ENCODE measurements at places on chromosomes 2 and 18.

- no peak overlapping the region for H3K27ac ChIP-seq
- H3K4me3 ChIP-seq, result no peak overlapping the region
- DNase-seq, result no peak
- H3K4me1 ChIP-seq, result no peaks in the 10 kb centered on the region
- no peaks in the 10 kb centered on the region for H3K27me3 ChIP-seq
Measured at GRCh38 chr2:79984476-79984875, 320.1 kb downstream of the LRRTM1 start.

DNA sequence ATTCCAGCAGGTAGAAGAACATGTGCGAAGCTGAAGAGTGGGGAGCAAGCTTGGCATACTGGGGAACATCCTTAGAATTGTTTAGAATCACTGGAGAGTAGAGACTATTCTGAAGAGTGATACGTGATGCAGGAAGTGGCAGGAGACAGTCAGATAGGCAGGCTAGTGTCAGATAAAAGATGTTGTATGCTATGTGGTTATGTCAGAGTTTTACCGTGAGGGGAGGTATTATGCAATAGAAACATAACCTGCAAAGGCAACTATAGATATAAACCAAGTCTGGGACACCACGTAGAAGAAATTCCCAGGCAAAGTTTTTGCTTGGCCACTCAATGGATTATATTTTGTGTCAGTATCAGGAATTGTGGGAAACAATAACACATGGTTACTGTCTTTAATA, 62.0 kb upstream of the ZSWIM2 start:
- no peaks in the 10 kb centered on the region for H3K36me3 ChIP-seq
- no peak overlapping the region for H3K27ac ChIP-seq
- no peaks in the 10 kb centered on the region for H3K27me3 ChIP-seq
- H3K4me1 ChIP-seq, result no peaks in the 10 kb centered on the region
- no peak for DNase-seq

DNA sequence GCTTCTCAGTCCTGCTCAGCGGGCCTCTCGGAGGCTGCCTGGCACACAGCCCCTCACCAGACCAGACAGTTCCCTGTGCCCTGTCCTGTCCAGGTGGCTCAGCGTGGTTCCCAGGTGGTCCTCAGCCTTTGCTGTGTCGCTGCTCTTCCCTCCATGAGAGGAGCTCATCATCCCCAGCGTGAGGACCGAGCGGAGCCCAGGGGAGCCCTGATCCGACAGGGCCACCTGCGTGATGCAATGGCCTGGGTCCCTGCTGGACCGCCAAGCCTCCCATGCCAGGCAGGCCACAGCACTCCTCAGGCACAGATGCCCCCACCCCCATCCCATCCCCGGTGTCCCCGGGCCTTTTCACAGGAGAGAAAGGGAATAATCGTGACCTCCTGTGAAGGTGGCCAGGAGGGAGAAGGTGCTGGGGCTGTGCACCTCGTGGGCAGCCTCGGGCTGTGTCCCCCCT, 4.3 kb downstream of the GPC1 start:
- H3K36me3 ChIP-seq, result no peaks in the 10 kb centered on the region
- H3K4me1 ChIP-seq, result no peaks in the 10 kb centered on the region
- no peak for DNase-seq
- no peak overlapping the region for H3K27ac ChIP-seq

GRCh38 chr18:71831039-71831438, 713.1 kb downstream of the CBLN2 start:
- no peaks in the 10 kb centered on the region for H3K36me3 ChIP-seq
- no peak for DNase-seq
- H3K27me3 ChIP-seq, result no peaks in the 10 kb centered on the region
- no peaks in the 10 kb centered on the region for H3K4me1 ChIP-seq
- no peak overlapping the region for H3K4me3 ChIP-seq

- no peaks in the 10 kb centered on the region for H3K4me1 ChIP-seq
- H3K36me3 ChIP-seq, result no peaks in the 10 kb centered on the region
- H3K4me3 ChIP-seq, result no peak overlapping the region
- no peak overlapping the region for H3K27ac ChIP-seq
- no peaks in the 10 kb centered on the region for H3K27me3 ChIP-seq
- DNase-seq, result no peak
Measured at GRCh38 chr2:161766334-161766733, 142.1 kb downstream of the SLC4A10 start.

DNA sequence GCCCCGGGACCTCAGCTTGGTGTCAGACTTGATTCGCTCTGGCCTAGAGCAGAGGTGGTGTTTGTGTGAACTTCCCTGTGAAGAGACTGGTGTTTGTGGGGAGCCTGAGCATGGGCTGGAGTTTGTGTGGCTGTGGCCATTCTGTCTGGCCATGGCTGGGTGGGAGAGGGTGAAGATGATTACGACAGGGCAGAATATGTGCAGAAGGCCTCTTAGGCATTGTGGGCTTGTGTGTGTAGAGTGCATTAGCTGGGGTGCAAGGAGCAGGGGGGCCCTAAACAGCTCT, 10.5 kb downstream of the OBSL1 start:
- H3K4me1 ChIP-seq, result peaks cover 24% of the 10 kb centered on the region
- DNase-seq, result no peak
- H3K36me3 ChIP-seq, result peaks cover 29% of the 10 kb centered on the region

DNA sequence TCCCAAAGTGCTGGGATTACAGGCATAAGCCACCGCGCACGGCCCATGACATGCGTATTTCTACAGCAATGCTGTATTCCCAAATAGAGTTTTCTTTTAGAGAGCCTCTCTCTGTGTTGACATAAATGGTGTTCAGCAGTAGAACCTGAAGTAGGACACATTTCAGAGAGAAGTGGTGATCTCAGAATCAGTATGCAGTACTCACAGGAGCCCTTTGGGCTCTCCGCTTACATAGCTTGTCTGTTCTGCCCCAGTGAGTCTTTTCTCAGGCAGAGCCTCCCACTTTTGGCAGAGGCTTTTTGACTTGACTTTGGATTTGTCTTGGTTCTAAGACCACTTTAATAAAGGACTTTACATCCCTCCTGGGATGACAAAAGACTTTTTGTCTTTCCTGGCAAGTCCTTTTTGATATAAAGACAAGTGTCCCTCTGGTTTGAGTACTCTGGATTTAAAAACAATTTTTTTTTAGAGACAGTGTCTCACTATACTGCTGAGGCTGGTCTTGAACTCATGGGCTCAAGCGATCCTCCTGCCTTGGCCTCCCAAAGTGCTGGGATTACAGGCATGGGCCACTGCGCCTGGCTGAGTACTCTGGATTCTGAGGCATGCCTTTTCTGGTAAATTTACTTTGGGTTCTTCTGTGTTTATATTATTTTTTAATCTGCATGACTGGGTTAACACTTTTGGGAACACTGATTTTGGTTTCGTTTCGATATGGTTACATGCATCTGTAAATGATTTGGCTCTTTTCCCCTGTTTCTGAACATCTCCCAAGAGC, 113.3 kb downstream of the SMAD2 start:
- peak overlapping the region; percentile 52 for H3K4me3 ChIP-seq
- H3K4me1 ChIP-seq, result peaks cover 12% of the 10 kb centered on the region
- DNase-seq, result no peak
- no peaks in the 10 kb centered on the region for H3K27me3 ChIP-seq

- H3K4me3 ChIP-seq, result no peak overlapping the region
- no peaks in the 10 kb centered on the region for H3K36me3 ChIP-seq
- H3K27ac ChIP-seq, result no peak overlapping the region
Measured at GRCh38 chr2:72889991-72890390, 2.8 kb downstream of the SPR start.

- no peaks in the 10 kb centered on the region for H3K27me3 ChIP-seq
- no peak overlapping the region for H3K4me3 ChIP-seq
- H3K27ac ChIP-seq, result no peak overlapping the region
- H3K4me1 ChIP-seq, result no peaks in the 10 kb centered on the region
- DNase-seq, result no peak
Measured at GRCh38 chr2:3547915-3548314, 10.2 kb downstream of the RNASEH1 start.

DNA sequence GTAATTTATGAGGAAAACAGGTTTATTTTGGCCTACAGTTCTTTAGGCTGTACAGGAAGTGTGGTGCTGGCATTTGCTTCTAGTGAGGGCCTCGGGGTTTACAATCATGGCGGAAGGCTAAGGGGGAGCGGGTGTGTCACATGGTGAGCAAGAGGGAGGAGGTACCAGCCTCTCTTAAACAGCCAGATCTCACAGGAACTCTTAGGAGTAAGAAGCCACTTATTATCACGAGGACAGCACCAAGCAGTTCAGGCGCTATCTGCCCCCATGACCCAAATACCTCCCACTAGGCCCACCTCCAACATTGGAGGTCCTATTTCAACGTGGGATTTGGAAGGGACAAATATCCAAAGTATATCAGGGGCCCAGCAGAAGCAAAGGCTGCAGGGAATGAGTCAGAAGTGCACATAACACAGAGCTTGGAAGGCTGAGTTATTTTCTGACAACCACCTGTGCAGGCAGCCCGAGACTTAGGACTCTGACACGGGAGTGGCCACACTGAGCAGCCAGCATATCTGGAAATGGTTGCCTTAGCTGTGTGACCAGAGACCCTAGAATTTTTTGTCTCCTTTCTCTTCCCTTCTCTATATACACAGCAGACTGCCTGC, 170.9 kb downstream of the PRPF40A start:
- no peak for DNase-seq
- H3K4me1 ChIP-seq, result no peaks in the 10 kb centered on the region
- no peak overlapping the region for H3K4me3 ChIP-seq
- no peaks in the 10 kb centered on the region for H3K27me3 ChIP-seq

GRCh38 chr18:34787931-34788532, 77.9 kb downstream of the DTNA start:
- H3K4me1 ChIP-seq, result no peaks in the 10 kb centered on the region
- no peaks in the 10 kb centered on the region for H3K27me3 ChIP-seq
- H3K27ac ChIP-seq, result no peak overlapping the region

DNA sequence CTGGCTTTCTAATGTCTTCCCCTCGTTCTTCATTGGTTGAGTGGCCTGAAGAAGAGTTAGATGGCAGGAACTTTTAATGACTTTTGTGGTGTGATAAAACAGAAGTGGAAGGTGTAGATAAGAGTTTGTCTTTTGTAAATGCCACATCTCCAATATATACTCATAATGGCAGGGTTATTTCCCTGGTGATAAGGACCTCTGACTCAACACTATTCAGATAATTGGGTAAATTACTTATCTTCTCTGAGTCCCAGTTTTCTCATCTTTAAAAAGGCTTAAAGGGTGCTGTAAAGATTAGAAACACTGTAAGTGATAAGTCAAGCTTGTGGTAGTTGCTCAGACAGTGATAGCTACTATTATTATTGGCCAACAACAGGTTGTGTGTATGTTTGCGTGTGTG, 9.5 kb downstream of the KLHL14 start:
- no peaks in the 10 kb centered on the region for H3K27me3 ChIP-seq
- no peak overlapping the region for H3K4me3 ChIP-seq
- no peaks in the 10 kb centered on the region for H3K36me3 ChIP-seq
- H3K27ac ChIP-seq, result no peak overlapping the region
- DNase-seq, result no peak

GRCh38 chr2:202909394-202910192, 1.9 kb downstream of the WDR12 start:
- DNase-seq, result no peak
- no peaks in the 10 kb centered on the region for H3K4me1 ChIP-seq
- H3K27ac ChIP-seq, result no peak overlapping the region
- H3K36me3 ChIP-seq, result peaks cover 36% of the 10 kb centered on the region
- H3K27me3 ChIP-seq, result no peaks in the 10 kb centered on the region

GRCh38 chr2:60932954-60933353, 51.6 kb downstream of the REL start:
- peaks cover 1% of the 10 kb centered on the region for H3K36me3 ChIP-seq
- no peaks in the 10 kb centered on the region for H3K4me1 ChIP-seq
- H3K27me3 ChIP-seq, result no peaks in the 10 kb centered on the region

- no peaks in the 10 kb centered on the region for H3K36me3 ChIP-seq
- peaks cover 5% of the 10 kb centered on the region for H3K27me3 ChIP-seq
- H3K4me3 ChIP-seq, result peak overlapping the region; percentile 87
Measured at GRCh38 chr2:64644458-64645382, 9.0 kb downstream of the SERTAD2 start.

- no peak overlapping the region for H3K4me3 ChIP-seq
- peaks cover 34% of the 10 kb centered on the region for H3K36me3 ChIP-seq
- H3K4me1 ChIP-seq, result peaks cover 16% of the 10 kb centered on the region
- no peaks in the 10 kb centered on the region for H3K27me3 ChIP-seq
- H3K27ac ChIP-seq, result no peak overlapping the region
Measured at GRCh38 chr18:48924630-48925490, 25.9 kb downstream of the SMAD7 start.

DNA sequence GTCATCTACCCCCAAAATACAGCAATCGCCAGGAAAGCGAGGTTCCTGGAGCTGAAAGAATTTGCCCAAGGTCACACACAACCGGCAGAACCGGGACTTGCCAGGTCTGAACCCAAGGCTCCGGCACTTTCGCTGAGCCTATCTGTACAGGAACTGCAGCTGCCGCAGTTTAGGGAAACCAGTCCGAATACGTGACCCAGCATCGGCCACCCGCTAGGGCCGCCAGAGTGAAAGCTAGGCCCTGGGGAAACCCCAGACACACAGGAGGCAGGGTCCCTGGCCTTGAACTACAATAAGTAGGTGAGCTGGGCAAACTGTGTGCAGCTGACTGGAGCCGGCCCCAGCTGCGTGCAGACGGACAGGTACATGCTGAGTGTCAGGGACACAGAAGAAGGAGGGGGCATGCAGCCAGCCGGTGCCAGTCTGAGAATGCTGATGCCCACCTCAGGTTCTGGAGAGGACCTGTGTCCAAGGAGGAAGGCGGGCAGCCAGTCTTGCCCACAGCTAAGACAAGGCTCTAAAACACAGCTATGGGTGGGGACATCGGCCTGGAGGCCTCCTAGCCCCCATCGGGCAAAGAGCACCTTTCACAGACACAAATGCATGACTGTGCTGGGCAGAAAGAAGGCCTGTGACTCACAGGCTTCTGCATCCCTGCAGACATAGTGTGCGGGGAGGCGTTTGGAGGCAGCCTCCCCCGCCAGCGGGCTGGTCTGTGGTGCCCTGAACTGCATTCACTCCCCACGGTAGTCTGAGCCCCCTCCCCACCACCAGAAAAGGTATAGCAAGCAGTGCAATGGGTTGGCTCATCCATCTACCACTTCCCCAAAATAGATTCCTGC, 107.4 kb upstream of the ID2 start:
- H3K27me3 ChIP-seq, result 0 out of 2 replicates have a peak, but pooled peaks cover 3% of the 10 kb centered on the region
- H3K27ac ChIP-seq, result no peak overlapping the region
- H3K4me3 ChIP-seq, result no peak overlapping the region
- 0 out of 2 replicates have a peak, but pooled peaks cover 2% of the 10 kb centered on the region for H3K4me1 ChIP-seq
- no peaks in the 10 kb centered on the region for H3K36me3 ChIP-seq

DNA sequence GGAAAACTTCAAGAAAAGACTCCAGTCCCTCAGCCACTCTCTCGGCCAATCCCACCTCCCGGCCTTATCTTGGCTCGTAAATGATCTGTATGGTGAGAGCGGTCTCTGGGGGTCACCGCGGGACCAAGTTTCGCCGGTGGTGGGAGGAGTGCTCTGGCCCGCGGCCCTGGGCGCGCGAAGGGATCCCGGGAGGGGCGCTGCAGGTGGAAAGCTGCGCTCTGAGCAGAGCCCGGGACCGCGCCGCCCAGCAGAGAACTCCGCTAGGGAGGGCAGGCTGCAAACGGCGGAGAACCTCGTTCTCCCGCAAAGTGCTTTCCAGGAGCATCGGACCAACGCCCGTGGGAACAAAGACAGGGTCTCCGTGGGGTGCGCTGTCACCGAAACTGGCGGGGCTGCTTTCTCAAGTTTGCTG, 622 bp downstream of the LRP2 start:
- H3K4me3 ChIP-seq, result peak overlapping the region; percentile 56
- no peak overlapping the region for H3K27ac ChIP-seq
- H3K4me1 ChIP-seq, result no peaks in the 10 kb centered on the region
- peaks cover 3% of the 10 kb centered on the region for H3K36me3 ChIP-seq
- peak; percentile 53 for DNase-seq

Data from H9 (cell line).